Activated CD8-positive, alpha-beta T cell treated with anti-CD3 and anti-CD28 coated beads, Interleukin-2, amount 10 ng/mL, durations not matched to agents 7 days and 5 days (primary cell): ENCODE measurements at places on chromosomes 1 and 21.
A peak's percentile ranks its signal among the peaks of the same experiment; 100 is the strongest.

GRCh38 chr1:32406629-32407111 is 12.4 kb upstream of the BSDC1 start:
- no peak for DNase-seq

- no peak for DNase-seq
Observed at GRCh38 chr1:159835356-159835755, 8.7 kb downstream of the SLAMF8 start.

DNA sequence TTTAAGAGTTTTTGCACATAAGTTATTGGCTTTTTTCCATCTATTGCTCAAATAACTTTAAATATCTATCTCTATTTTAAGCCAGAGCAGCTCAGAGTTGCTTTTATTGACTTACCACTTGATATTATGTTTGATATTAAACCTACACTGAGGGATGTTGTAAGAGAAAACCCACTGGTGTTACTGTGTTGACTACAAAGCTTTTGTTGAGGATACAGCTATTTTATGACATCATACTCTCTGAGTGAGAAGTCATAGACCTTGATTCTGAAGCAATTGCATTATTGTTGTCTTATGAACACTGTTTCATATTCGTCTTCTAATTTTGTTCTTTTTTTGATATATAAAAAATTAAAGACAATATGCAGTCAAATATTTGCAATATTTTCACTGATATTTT is 560.4 kb downstream of the PTBP2 start:
- no peak for DNase-seq

DNA sequence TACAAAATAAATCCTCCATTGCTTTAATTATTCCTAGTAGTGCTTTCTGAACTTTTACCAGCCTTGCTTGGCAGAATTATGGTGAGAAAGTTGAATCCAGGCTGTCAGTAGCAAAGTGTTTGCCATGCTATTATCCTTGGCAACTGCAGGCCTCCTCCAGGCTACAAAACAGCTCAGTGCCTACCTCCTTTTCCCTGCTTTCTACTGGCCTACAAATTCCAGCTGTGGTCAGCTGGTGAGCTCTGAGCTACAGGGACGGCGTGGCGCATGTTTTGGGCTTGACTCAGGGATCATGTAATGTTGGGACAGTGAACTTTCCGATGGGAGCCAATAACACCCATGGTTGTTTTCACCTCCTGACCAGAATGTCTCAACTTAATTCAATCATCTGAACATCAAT is 456.1 kb upstream of the ADAMTS5 start:
- DNase-seq: no peak

DNA sequence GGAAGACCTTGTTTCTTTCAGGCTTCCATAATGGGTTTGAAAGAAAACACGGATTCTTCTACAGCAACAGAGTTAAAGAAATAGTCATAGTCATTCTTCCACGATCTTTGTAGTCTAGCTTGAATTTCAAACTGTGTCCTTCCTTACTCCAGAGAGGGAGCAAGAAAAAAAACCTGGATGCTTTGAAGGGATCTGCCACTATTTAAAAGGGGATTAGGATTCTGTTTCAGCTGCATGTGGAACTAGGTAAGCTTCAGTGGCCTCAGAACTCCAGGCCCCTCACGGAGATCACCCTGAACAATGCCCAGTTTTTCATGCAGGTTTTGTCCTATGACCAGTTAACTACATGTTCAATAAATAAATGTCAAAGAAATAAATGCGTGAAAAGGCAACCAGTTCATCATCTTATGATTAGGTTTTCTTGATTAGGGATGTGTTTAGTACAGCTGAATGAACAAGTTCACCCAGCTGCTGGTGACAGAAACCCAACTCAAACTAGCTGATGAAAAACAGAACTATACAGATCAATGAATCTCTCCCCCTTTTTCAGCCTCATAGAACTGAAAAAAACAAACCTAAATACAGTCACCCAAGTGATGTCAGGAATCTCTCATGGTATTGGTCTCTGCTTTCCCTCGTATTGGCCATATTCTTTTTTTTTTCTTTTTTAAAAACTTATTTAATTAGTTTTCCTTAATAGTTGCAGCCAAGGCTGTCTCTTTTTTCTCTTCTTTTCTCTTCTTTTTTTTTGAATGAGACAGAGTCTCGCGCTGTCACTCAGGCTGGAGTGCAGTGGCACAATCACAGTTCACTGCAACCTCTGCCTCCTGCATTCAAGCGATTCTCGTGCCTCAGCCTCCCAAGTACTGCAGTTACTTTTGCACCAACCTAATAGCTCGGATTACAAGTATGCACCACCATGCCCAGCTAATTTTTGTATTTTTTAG is 14.6 kb upstream of the MPZL1 start:
- DNase-seq: no peak

GRCh38 chr1:234719454-234720251 is 109.7 kb upstream of the IRF2BP2 start:
- DNase-seq: no peak

DNA sequence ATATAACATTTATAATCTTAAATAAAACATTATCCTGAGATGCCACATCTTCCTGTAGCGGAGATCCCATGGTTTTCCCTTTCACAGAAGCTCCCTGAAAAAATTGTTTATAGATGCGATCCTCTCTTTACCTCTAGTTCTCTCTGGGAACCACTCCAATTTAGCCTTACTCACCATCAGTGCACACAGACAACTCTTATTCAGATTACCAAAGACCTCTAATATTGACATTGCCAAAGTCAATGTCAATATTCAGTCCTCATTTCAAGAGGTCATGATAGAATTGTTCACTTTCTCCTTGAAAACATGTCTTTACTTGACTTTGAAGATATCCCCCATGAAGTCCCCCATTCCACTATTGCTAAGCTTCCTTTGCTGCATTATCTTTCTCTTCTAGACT is 248.8 kb downstream of the CTH start:
- DNase-seq: no peak

- DNase-seq: no peak
Observed at GRCh38 chr1:7339953-7340352, 431.1 kb upstream of the VAMP3 start.

DNA sequence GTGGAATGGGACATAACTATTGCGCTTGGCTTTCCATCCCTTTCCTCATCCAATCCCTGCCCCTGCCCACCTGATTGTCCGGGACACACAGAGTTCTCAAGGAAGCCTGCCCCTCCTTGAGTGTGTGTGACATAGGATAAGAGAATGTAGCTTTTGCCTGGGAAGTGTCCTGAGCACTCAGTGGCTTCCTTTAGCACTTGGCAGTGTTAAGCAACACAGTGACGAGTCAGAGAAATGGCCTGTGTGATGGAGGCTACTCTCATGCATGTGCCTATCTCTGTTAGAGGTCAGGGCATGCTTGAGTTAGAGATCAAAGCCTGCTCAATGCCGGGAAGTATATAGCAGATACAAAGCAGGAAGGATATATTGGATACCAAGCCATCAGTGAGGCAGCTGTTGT is 289.5 kb downstream of the SIPA1L2 start:
- no peak for DNase-seq

- no peak for DNase-seq
Observed at GRCh38 chr1:180282401-180283044, 52.5 kb downstream of the LHX4 start.

GRCh38 chr1:97572561-97572960 is 348.3 kb downstream of the DPYD start:
- no peak for DNase-seq

DNA sequence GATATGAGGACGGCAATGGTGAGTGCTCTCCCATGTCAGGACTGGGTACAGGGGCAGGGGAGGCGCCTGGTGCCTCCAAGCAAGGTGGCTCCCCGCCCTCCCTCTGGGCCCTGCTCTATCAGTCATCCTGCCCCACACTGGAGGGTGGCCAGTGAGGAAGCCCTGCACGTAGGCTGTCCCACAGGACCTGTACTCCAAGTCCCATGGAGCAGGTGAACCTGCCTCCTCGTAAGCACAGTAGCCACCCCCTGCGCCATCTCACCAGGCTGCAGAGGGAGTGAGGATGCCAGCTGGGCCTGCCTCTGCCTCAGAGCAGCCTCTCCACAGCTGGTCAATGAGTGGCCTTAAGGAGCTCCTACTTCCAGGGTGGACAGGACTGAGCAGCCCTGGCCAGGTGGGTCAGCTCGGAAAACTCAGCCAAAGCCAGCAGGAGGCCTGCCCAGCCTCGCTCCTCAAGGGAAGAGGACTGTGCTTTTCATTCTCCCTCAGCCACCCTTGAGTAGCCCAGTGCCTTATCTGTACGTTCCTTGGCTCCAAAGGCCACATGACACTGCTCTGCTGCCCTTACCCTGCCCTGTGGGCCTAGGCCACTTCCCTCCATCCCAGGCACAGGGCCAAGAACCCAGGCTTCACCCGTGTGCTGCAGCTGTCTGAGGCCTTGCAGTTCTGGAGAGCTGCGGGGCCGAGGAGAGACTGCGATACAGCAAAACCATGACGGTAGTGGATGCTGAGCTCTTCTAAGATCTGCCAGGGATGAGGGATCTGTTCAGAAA is 39.6 kb downstream of the SLC45A1 start:
- no peak for DNase-seq

GRCh38 chr1:41138549-41138948 is 103.6 kb downstream of the SCMH1 start:
- DNase-seq: no peak

GRCh38 chr1:22944346-22945055 is 28.2 kb downstream of the LACTBL1 start:
- no peak for DNase-seq

GRCh38 chr1:108691128-108691941 is 775 bp upstream of the PRPF38B start:
- DNase-seq: no peak

- no peak for DNase-seq
Observed at GRCh38 chr1:212938846-212939245, 11.5 kb upstream of the VASH2 start.

- peak; percentile 81 for DNase-seq
Observed at GRCh38 chr1:161182214-161182613, 4.9 kb upstream of the B4GALT3 start.

- no peak for DNase-seq
Observed at GRCh38 chr1:45630429-45630828, 6.6 kb upstream of the CCDC17 start.

GRCh38 chr1:84159533-84160240 is 15.6 kb downstream of the PRKACB start:
- DNase-seq: no peak

DNA sequence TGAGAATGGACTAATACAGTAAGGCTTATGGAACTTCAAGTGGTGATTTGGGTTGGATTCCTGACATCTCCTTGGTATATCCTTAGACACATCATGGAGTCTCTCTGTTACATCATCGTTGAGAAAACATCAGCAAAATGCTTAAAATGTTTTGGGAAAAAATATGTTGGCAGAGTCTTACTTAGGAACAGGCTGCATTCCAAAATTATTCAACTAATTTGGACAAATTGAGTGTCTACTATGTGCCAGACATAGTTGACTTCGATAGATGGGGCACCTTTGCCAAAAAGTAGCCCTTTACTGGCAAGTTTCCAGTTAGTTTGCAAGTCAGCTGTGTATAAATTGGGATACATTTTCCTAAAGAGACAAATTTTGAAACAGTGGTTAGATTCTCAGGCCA is 253.4 kb upstream of the ST6GALNAC5 start:
- DNase-seq: no peak

- DNase-seq: peak; percentile 50
Observed at GRCh38 chr1:175192111-175192629, 406 bp downstream of the KIAA0040 start.

- DNase-seq: no peak
Observed at GRCh38 chr1:42765269-42765668, 1.6 kb downstream of the P3H1 start.

DNA sequence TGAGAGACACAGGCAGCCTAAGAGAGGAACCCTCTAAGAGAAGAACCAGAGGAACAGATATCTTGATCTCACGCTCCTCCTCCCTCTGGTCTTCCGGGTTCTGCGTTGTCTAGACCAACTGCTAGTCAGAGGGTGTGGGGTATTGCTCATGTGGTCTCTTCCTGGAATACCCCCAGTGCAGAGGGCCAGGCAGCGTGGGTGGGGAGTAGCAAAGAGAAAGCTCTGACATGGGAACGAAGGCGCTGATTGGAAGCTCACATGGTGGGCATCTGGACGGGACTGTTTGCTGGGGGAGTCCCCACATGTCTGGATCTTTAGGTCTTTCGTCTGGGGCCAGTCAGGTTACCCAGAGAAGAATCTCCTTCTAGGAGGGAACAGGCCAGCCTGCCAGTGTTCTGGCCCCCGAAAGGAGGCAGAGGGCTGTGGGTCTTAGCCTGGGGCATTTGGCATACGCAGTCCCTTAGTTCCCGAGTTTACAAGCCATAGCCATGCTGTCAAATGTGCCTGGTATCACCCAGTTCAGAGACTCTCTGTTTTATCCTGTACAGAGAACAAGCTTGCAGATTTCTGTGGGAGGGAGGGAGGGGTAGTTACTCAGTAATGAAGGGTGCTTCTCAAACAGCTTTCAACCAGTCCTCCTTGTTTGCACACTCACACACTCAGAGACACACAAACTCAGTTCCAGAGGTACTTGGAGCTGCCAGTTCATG is 18.3 kb upstream of the IL6R start:
- peak; percentile 55 for DNase-seq

DNA sequence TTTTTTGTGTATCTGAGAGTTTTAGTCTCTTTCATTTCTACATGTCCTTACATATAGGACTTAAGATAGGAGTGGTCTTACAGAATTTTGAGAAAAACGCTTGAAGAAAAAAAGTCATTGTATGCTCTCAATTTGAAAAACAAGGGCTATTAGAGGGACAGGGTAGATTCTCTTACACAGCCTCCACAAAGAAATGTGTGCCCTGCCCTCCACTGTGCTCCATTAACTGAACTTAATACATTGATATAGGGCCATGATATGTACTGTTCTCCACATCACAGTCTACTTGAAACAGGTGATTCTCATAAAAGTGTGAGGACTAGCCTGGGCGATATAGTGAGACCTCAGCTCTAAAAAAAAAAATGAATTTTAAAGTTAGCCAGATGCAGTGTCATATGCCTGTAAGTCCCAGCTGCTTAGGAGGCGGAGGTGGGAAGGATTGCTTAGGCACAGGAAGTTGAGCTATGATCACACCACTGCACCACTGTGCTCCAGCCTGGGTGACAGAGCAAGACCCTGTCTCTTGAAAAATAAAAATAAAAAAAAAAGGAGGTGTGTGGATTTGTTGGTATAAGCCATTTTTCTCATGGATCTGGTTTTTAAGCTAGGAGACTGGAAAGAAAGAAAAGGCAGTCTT is 77.0 kb downstream of the HMCN1 start:
- DNase-seq: no peak

DNA sequence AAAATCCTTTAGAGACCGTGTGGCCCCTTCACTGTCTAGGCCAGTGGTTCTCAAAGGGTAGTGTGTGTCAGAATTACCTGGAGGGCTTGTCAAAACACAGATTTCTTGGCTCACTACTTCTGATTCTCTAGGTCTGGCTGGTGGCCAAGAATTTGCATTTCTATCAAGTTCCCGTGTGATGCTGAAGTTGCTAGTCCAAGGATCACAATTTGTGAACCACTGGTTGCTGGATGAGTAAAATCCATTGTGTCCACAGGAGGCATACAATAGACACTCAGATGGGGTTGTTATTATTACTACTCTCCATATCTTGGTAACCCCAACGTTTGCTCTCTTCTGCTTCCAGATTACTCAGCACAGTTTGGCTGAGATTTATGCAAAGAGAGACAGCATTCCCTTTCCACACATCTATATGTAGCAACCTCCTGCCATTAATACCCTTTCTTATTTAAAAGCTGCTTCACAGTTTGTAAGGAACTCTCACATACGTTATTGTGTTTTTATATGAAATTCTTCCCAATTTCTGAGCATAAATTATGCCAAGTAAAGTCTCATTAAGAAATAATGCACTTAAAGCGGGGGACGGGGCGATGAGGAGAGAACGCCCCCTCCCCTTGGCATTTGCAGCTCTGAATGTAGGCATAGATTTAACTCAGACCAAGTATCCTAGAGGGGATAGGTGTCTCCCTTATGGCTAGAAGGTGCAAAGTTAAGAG is 720 bp upstream of the TMCC2 start:
- DNase-seq: no peak
